NCI-H69 (cell line): ENCODE measurements at places on chromosomes 11 and 22.

DNA sequence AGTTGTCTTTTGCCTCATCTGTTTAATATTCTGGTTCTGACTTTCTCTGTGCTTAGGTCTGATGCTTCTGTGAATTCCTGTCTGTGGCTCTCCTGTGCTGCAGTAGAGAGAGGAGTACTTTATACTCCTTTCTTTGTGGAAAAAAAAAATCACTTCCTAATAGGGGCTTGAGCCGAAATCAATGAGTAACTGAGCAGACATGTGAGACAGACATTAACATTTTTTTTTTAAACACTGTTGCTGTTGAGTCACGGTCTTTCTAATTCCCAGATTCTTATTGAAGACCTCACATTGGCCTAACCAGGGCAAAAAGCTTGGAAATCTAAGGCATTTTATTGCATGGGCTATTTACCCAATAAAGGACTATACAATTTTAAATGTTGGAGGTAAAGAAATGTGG lies 86.1 kb downstream of the GRM5 start:
- no peak for DNase-seq

DNA sequence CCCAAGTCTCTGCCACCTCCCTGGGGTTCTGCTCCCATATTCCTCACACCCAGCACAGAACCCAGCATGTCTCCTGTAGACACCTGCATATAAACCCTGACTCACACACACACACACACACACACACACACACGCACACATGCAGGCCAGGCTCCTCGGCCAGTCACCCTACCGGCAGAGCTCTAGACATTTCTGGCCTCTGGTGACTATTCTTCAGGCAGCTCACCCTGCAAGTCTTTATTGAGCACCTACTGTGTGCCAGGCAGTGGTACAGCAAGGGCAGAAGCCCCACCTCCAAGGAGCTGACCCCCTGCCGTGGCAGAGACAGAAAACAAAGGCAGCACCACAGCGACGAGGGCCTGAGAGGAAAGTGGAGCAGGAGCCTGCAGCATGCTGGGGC lies 50.3 kb downstream of the CDKN1C start:
- DNase-seq = peak; percentile 27

DNA sequence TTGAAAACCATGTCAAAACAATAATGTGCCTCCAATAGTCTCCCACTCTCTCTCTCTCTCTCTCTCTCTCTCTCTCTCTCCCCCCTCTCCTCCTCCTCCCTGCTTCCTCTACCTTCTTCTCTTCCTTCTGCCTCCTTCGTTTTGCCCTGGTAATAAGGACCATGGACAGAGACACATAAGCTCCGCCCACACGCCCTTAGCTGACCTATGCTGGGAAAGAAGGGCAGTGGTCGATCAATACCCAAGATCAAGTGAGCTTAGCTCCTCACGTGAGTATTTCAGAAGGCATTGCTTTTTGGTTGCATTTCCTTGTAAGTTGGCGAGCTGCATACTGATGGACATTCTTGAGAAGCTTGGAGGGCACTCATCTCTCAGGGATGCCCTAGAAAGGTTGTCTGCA lies 194.8 kb downstream of the MIAT start:
- no peak for DNase-seq

- DNase-seq = no peak
Measured at GRCh38 chr22:19622061-19622441, 92.3 kb upstream of the SEPTIN5 start.

GRCh38 chr11:94549146-94549545 lies 5.4 kb downstream of the FUT4 start:
- no peak for DNase-seq

- peak; percentile 83 for DNase-seq
Measured at GRCh38 chr11:61797263-61797944, 4.7 kb downstream of the FEN1 start.

- DNase-seq = no peak
Measured at GRCh38 chr11:19628018-19628417, 84.6 kb upstream of the NAV2 start.

DNA sequence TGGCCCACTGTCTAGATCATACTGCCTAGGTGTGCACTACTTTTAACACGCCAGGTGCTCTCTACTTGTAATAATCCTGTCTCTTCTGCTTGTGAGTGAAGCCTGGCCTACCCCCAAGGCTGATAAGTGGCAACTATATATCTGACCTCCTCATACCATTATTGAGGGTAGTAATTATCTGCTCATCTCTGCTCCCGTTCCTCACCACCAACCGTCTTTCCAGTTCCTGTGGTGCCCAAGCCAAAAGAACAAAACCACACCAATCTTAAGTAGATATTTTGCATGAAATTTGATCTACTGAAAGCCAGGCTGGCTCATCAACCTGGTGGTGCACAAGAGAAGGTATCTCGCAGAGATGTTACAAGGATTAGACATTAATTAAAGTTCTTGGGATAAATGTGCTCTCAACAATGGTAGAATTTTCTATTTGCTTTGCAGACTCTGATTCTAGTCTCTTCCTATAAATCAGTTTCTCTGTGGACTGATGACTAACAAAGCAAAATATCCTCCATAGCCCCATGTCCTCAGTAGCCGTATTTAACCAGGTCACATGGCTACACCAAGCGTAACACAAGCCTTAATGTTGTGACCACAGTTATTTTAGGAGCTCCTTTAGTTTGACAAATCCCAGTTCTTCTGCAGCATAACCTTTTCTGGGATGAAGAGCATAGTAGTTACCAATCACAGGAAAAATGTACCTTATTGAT lies 267.2 kb downstream of the NTM start:
- peak; percentile 47 for DNase-seq

GRCh38 chr11:96101146-96101545 lies 177.2 kb upstream of the MTMR2 start:
- DNase-seq = no peak

DNA sequence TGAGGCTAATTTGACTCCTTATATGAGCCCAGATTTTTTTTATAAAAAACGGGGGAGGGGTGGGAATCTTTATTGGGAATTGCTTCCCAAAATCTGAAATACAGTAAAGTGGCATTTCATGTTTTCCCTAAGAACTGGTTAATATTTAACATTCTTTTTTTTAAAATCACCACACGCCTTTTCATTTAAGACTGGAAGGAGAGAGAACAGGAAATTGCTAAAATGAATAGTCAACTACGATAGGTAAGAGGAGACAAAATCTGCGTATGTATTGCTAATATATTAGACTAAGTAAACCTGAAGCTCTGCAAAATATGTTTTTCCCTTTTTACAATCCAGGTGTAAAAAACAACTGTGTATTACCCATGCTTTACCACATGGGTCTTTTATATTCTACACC lies 57.0 kb downstream of the SOX6 start:
- no peak for DNase-seq

GRCh38 chr11:64109332-64109731 lies 56.6 kb downstream of the MACROD1 start:
- no peak for DNase-seq

- DNase-seq = peak; percentile 23
Measured at GRCh38 chr11:61974766-61975631, 7.6 kb upstream of the FTH1 start.

- peak; percentile 82 for DNase-seq
Measured at GRCh38 chr22:36253523-36254490, 874 bp downstream of the APOL1 start.

- peak; percentile 46 for DNase-seq
Measured at GRCh38 chr11:121534131-121535093, 81.6 kb upstream of the SORL1-AS1 start.

DNA sequence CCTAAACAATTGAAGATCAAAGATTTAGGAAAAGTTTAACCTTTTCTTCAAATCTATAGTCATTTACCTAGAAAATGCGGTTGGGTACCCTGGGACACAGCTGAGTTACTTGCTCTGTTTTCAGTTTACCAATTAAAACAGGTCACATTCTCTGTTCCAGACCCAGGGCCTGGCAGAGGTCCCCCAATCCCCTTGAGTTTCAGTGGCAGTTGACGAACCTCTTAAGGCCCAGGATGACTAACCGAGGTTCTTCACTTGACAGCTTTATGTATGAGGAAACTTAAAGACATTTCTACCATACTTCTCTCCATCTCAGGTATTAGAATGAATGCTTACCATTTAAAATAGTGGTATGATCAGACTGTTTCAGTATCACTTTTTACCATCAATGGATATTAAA lies 16.3 kb downstream of the LDHAL6A start:
- DNase-seq = no peak

DNA sequence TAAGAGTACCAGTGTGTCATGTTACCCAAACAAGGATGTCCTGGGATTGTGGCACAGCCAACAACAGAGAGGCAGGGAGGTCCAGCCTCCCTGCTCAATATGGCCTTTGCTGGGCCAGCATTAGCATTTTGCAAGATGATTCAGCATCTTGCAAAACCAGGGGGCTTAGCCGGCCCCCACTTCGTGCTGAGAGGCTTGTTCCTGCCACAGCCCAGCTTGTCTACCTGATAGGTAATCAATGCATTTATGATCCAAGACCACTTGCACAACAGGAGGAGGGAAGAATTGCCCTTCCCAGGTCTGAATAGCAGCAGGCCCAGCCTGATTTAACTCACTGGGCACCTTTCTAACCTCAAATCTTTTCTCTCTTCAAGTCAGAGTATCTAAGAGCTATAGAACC lies 189.0 kb upstream of the SYT13 start:
- no peak for DNase-seq

GRCh38 chr11:19027829-19028595 lies 32.5 kb downstream of the MRGPRX2 start:
- DNase-seq = peak; percentile 4

GRCh38 chr11:80440835-80441234 lies 1000.0 kb upstream of the TENM4 start:
- no peak for DNase-seq

DNA sequence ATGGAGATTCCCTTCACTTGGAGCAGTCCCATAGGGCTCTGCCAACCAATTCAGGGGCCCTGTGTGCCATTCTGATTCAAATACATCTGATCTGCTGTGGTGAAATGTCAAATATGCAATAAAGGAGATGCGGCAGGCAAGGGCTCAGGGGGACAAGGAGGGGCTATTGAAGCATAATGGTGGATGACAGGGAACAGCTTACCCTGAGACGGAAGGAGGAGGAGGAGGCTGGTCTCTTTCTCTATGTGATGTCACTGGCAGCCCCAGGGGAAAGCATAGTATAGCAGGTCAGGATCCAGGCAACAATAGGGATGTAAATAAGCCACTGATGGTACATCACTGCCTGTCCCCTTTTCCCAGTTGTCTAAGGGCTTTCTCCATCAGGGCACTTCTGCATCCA lies 350.9 kb upstream of the SYN3 start:
- no peak for DNase-seq

- DNase-seq = no peak
Measured at GRCh38 chr11:63666874-63667273, 4.3 kb downstream of the ATL3 start.

GRCh38 chr11:5534046-5534445 lies 14.3 kb downstream of the OR52H1 start:
- no peak for DNase-seq

DNA sequence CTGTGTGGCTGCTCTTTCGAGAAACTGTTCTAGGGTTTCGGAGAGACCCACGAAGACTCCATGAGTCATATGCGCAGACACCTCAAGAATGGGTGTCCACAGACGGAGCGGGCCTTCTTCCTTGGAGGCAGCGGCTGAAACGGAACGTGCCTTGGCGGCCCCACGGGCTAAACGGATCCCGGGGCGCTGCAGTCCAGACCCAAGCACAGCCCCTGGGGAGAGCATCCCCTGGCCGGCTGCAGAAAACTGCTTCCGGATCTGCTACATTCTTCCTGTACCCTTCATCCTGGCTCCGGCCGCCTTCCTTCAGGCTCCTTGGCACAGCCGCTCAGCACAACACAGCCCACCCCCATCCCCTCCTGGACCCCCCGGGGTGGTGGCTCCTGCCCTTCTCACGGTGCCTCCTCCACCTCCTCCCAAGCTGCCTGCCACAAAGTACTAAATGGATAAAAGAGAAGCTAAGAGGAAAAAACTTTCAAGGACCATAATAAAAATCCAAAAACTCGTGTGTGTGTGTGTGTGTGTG lies 25.4 kb downstream of the CPT1A start:
- no peak for DNase-seq

- DNase-seq = peak; percentile 68
Measured at GRCh38 chr11:111938687-111939160, 1.6 kb downstream of the DIXDC1 start.

GRCh38 chr11:94145431-94145830 lies 16.8 kb downstream of the PANX1 start:
- DNase-seq = no peak

DNA sequence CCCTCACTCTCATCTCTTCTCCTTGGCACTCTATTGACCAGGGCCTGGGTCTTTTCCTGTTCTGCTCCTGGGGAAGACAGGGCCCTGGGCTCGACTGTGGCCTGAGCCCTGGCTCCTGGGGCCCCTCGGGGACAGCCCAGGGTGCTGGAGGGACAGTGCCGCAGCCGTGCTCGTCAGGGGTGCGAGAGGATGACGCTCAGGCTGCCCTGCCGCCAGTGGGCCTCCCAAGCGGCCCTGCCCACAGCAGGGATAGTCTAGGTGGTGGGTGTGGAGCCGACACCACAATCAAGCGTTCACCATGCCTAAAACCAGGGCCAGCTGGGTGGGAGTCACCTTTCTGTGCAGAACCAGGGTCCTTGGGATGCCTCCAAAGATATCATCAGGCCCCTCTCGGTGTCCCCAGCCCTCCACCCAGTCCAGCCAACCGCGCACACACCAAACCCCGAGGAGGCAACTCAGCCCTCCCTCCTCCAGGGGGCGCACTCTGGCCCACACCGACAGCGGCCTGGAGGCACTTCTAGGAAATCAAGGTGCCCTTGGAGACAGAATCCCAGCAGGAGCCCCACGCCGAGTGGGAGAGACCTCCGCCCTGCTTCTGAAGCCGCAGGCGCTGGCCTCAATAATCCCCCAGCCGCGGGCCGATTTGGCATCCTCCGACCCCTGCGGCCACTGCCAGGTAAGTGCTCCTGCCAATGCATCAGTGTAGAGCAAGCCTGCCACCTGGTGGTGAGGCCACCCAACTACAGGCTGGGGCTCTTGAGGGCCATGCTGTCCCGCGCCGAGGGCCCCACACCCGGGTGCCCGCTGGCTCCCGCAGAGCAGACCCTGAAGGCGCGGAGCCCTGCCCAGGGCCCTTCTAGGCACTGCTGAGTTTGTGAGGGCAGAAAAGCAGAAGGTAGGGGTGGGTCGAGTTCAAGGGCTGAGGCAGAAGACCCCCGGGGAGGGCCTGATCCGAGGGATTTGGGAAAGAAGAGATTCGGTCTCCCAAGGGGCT lies 496.4 kb downstream of the BUD13 start:
- peak; percentile 92 for DNase-seq

GRCh38 chr11:47786373-47786772 lies 19.2 kb upstream of the FNBP4 start:
- no peak for DNase-seq

- DNase-seq = no peak
Measured at GRCh38 chr11:130964058-130964792, 47.9 kb upstream of the SNX19 start.
